ENCODE measurements at places on chromosomes 2 and 18. TPM values are rescaled to one million over a fixed set of nuclear protein-coding genes. Genes with fewer than 3 reads are reported as not detected.

Gene CIB4
- not detected for total RNA-seq

GRCh38 chr18:9283791-9284190, 50.8 kb upstream of the TWSG1 start:
- DNase-seq = no peak

DNA sequence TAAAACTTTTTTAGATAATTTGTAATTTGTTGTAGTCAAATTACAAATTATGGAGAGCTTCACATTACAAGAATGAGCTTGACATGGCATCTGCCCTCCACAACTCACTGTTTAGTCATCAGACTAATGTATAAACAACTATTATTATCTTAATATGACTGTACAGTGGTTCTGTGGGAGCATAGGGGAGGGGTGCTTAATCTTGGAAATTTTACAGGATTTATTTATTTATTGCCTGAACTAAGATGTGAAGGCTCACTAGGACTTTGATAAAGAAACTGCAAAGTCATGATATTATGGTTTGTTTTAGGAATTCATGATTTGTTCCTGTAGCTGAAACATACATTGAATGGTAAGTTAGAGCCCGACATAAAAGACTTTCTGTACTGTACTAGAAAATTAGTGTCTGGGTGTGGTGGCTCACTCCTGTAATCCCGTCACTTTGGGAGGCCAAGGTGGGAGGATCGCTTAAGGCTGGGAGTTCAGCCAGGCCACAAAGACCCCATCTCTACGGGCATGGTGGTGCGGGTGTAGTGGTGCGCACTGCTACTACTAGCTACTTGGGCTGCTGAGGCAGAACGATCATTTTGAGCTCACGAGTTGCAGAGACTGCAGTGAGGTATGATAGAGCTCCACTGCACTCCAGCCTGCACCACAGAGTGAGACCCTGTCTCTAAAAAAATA, 2.1 kb downstream of the MARCHF7 start:
- DNase-seq = no peak

DNA sequence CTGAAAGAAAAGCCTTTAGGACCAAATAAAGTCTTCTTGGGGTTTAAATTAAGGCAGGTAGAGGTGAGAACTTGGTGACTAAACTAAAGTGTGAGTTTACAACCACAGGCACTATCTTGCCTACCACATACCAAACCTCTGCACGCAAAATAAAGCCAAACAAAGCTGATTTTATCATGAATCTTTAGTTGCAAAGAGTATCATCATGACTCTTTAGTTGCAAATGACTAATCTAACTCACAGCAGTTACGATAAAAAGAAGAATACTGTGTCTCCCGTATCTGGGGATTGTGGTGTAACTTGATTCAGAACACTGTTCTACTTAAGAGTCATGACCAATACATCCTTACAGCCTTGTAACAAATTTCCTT, 11.2 kb downstream of the CFAP210 start:
- DNase-seq = peak; percentile 59

Gene CCDC121
- 0.28 TPM for total RNA-seq

Gene APOB
- not detected for total RNA-seq

GRCh38 chr2:98866033-98866432, 70.0 kb downstream of the CRACDL start:
- DNase-seq = no peak

Gene SOWAHC
- total RNA-seq = 1.7 TPM

GRCh38 chr2:5074733-5075132, 617.5 kb upstream of the SOX11 start:
- DNase-seq = no peak

GRCh38 chr2:183248866-183249567, 124.8 kb downstream of the NUP35 start:
- no peak for DNase-seq

DNA sequence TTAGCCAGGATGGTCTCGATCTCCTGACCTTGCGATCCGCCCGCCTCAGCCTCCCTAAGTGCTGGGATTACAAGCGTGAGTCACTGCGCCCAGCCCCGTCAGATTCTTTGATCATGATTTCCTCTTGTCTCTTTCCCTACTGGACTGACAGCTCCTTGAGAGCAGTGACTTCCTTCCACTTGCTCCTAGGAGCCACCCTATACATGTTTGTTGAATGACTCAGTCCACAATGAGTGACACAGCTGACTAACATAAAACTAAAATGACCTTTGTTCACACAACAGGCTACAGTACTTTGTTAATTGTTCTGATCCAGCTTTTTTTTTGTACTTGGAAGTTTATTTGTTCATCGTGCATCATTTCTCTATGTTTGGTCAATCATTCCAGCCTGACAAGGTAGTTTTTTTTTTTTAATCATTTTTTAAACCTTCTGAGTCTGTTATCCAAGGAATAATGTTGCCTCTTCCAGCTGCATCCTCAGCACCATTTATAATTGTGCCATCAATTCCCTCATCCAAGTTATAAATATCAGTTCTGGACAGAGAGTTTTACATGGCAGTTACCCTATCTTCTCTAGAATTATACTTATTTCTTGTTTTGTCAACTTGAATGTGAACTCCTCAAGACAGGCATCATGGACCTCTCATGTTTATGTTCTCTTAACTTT, 42.9 kb upstream of the TUBA3E start:
- no peak for DNase-seq

DNA sequence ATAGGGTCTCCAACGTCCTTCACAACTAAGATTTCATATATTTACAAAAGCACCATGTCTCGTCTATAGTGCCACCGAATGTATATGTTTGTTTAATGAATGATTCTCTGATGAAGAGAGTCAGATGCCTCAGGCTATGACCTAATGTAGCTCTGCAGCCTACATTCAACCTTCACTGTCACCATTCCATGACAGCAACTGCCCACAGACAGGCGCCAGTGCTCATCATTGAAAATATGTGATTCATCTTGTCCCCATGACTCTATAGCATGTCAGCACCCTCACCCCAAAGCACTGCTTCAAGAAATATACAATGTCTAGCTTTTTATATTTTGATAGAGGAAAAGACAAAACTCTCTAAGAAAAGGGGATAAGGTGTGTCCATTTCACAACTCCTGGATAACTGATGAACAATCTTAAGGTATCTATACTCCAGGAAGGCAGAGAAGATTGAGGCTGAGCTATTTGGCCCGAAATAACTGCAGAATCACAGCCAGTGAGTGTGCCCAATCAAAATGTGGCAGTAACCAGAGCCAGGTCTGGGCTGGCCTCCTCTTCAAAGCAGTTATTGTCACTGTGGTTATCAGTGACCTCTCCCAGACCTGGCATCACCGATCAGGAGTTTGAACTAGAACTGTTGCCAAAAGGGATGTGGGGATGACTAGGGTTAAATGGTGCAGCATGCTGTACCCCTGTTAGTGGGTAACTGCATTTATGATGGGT, 246.6 kb downstream of the SETBP1 start:
- DNase-seq = peak; percentile 19

DNA sequence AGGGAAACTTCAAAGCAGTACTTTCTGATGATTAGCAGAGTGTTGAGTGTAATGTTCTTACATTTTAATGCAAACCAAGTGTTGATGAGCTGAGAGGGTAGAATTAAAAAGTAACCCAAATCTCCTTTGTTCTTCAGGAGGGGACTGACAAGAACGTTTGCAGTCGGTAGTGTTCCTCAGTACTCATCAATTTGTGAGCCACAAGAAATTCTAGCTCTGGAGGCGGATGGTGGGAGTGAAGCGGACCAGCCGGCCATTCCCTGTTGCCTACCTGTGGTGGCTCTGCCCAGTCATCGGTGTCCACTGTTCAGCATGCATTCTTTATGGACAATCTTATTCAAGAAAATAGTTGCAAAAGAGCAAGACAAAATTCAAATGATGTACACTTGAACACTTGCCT, 438.6 kb upstream of the POU3F3 start:
- no peak for DNase-seq

- DNase-seq = no peak
These were observed 181.0 kb downstream of the CDH2 start for GRCh38 chr18:27995770-27996502.

DNA sequence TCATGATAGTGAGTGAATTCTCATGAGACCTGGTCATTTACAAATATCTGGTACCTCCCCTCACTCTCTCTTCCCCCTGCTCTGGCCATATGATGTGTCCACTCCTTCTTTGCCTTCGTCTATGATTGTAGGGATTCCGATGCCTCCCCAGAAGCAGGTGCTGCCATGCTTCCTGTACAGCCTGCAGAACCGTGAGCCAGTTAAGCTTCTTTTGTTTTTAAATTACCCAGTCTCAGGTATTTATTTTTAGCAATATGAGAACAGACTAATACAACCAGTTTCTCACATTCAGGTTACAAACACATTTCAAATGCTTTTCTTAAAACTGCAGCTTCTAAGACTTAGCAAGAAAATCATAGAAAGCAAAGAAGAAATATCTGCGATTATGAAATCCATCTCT, 321.2 kb upstream of the CDH7 start:
- DNase-seq = no peak

GRCh38 chr2:176496761-176497160, 227.5 kb downstream of the MTX2 start:
- DNase-seq = no peak

Gene KIF3C
- total RNA-seq = 4.2 TPM

- no peak for DNase-seq
These were observed 3.3 kb downstream of the ACVR1 start for GRCh38 chr2:157872791-157873190.

- no peak for DNase-seq
These were observed 1.2 kb upstream of the ST6GAL2 start for GRCh38 chr2:106886916-106887758.

DNA sequence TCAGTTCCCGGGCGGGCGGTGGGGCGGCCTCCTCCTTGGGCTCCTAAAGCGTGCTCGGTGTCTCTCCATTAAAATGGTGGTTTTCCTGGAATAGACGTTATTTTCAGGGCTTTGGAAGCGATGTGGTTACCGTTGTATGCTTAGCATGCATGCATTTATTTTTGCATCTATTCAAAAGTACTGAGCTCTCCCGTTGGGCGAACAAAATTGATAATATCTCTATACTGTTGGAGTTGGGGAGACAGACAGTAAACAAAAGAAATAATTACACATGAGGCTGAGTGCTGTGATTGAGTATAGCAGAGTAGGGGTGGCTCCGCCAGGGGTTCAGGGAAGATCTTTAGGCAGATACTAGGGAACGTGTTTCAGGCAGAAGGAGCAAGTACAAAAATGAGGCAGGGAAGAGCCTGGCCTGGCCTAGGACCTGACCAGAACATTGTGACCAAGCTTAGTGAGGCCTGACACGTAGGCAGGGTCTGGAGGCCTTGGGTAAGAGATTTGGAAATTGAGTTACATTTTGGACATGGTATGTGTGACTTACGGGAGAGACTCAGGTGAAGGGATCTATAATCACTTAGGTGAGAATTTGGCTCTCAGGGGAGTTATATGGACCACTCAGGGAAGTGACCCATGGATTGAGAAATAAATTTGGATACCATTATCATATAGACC, 674 bp downstream of the NCAPH start:
- no peak for DNase-seq

DNA sequence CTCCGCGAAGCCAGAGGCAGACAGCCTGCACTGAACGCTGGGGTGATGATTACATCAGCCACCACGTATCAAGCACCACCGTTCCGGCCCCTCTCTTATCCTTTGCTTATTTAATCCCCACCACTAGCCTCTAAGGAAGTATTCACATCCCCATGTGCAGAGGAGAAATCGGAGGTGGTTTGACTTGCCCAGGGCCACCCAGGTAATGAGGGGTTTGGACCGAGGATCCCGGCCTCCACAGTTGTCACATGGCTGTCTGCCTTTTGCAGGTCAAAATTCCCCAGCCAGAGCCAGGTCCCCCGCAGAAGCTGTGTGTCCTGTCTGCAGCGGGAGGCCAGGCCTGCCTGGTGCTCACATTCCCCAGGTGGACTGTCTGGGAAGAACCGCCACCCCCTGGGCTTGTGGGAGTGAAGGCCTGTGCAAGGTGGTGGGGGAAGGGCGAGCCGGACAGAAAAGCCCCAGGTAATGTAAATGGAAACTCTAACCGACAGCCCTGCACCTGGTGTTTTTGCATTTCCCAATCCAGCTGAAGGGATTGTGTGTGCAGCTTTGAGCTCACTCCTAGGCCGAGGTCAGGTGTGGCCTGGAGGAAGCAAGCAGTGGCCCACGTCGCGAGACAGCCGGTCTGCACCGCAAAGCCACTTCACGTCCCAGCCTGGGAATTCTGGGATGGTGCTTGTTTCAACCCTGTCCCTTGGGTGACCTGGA, 108.5 kb upstream of the ID2 start:
- no peak for DNase-seq

GRCh38 chr18:49648326-49648725, 86.5 kb downstream of the LIPG start:
- no peak for DNase-seq

DNA sequence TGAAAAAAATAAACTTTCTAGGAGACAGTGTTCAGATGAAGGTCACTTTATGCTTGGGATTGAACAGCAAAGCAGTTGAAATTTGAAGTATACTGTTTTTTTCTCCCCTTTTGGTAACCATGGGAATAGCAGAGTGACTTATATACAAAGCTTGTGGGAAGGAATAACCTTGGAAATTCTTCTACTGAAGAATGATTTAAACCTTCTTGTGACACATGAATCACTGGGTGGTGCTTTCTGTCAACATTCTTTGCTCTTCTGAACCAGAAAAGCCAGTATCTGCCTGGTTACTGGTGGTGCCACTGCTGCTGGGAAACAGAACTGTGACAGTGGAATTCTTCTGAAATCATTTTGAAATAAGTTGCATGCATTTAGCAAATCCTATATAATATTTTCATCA, 39.4 kb upstream of the RND3 start:
- DNase-seq = no peak

Gene CPSF3
- total RNA-seq = 75.0 TPM

DNA sequence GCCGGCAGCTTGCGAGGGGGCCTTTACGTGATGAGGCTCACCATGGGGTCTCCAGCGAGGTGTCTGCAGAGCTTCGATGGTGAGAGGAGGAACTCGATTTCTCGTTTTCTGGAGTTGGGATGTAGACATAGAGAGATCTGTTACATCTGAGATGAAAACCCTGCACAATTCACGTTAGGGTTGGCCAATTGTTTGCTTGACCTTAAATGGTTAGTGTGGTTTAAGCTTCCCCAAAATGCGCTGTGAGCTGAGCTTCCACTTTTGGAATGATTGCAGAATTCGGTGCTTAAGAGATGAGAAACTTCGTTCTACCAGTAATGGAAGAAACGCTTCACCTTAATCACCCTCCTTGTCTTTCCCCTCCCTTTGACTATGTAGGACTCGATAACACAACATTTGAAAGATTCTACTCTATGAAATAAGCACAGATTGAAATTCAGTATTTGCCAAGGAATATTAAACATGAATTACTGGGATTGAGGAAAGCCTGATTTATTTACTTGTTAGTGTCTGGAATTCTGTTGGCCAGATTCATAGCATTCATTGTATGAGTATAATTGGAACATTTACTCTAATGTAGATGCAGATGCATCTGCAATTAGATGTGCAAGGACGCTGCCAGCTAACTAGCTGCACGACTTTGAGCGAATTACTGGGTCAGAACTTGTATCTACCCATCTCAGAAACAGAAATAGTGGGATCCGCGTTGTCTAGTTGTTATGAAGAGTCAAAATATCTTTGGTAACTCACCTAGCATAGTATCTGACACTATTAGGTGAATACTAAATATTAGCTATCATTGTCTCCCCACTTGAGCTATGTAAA, 1.6 kb upstream of the KLF7 start:
- no peak for DNase-seq

- no peak for DNase-seq
These were observed 239.9 kb downstream of the KLHL29 start for GRCh38 chr2:23624915-23625314.
